Astrocyte (in vitro differentiated cells and primary cell): ENCODE measurements at places on chromosomes 2 and 18. TPM values are rescaled to one million over a fixed set of nuclear protein-coding genes. Genes with fewer than 3 reads are reported as not detected.

The CABLES1 gene
- 12.2 and 14.5 TPM in 2 replicates for total RNA-seq

The ANKRD29 gene
- total RNA-seq, result 0.70 and 0.75 TPM in 2 replicates

The BOLL gene
- total RNA-seq, result not detected in 2 replicates

The ZNF512 gene
- total RNA-seq, result 27.5 and 32.5 TPM in 2 replicates

The NYAP2 gene
- 0.14 and 0.19 TPM in 2 replicates for total RNA-seq

The TSPYL6 gene
- not detected in 2 replicates for total RNA-seq
